ENCODE measurements at places on chromosomes 3 and 15. TPM values are rescaled to one million over a fixed set of nuclear protein-coding genes. Genes with fewer than 3 reads are reported as not detected.

GRCh38 chr3:135057996-135058395, 262.9 kb downstream of the EPHB1 start:
- DNase-seq: no peak

DNA sequence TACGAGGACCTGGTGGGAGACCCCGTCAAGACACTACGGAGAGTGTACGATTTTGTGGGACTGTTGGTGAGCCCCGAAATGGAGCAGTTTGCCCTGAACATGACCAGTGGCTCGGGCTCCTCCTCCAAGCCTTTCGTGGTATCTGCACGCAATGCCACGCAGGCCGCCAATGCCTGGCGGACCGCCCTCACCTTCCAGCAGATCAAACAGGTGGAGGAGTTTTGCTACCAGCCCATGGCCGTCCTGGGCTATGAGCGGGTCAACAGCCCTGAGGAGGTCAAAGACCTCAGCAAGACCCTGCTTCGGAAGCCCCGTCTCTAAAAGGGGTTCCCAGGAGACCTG, 2.5 kb downstream of the CHST2 start:
- DNase-seq: no peak

DNA sequence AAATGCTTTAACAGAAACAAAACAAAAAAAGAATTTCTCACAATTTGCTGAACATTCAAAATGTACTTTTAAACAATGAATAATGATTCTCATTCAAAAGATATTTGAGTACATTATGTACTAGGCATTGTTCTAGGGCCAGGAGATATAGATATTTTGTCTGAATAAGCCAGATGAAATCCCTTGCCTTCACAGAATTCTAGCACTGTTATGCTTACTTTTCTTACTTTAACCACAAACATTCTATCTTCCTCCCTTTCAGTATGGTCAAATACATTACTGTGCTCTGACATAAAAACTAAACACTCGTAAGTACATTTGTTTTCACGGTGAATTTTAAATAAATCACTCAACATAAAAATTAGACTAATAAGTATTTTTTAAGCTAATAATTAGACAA, 116.7 kb downstream of the ADAM10 start:
- DNase-seq: no peak

GRCh38 chr3:177982034-177982433, 554.2 kb upstream of the KCNMB2 start:
- DNase-seq: no peak

DNA sequence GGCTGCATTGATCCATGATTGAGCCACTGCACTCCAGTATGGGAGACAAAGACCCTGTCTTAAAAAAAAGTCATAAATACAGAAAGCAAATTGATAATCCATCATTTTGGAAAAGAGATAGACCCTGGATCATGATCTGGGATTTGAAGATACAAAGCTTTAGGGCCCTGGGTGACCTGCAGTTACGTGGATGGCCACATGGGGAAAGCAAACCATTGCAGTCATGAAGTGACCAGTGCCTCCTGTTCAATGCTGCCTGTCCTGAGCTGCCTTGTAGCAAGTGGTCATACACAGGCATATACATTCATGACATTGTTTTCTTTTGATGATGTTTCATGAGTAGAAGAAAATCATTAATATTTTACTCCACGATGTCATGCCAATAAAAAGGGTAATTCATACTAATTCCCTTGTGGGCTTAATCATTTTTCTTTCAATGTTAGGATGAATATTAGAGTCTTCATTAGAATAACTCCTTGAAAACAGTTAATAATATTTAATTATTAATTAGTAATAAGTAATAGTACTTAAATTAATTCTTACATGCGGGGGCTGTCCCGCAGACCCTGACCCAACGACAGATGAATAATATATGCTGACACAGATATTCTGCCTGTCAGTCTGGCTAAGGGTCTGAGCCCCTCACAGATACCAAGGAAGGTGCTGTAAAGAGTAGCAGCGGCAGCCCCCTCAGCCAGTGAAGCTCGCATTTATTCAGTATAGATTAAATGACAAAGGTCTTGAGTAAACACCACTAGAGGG, 109.0 kb upstream of the UNC13C start:
- no peak for DNase-seq

LMAN1L gene
- total RNA-seq: 13.8 TPM

GRCh38 chr3:183845608-183846288, 20.4 kb upstream of the MAP6D1 start:
- no peak for DNase-seq

- no peak for DNase-seq
Observed at GRCh38 chr3:9732080-9732739, 675 bp downstream of the BRPF1 start.

- DNase-seq: no peak
Observed at GRCh38 chr3:75101329-75102147, 487.1 kb upstream of the CNTN3 start.

ATP13A5 gene
- not detected for total RNA-seq

GRCh38 chr3:142226474-142226873, 1.1 kb upstream of the GK5 start:
- DNase-seq: no peak

SLC22A13 gene
- total RNA-seq: not detected

GRCh38 chr3:171566803-171567422, 106.7 kb upstream of the TNIK start:
- DNase-seq: no peak

- no peak for DNase-seq
Observed at GRCh38 chr15:99324700-99325099, 73.4 kb downstream of the LRRC28 start.

DNA sequence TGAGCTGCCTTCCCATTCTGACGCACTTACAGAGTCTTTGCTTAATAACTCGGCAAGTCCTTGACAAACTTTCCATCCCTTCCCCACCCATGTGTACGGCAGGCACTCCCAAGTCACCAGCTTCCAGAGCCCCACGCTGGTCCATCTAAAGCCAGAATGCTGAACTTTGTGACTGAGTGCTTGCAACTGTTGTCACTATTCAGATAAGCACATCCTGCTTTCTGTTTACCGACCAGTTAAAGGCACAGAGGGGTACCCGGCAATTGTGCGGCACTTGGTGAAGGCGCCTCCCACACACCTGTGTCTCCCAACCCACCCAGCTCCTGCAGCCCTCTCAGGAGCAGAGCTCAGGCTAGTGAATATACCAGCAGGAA, 430.6 kb downstream of the FOXP1 start:
- DNase-seq: no peak

- no peak for DNase-seq
Observed at GRCh38 chr3:76912841-76913383, 127.0 kb upstream of the ROBO2 start.

GRCh38 chr15:76193934-76194333, 117.3 kb downstream of the ETFA start:
- no peak for DNase-seq

GRCh38 chr15:91844928-91845327, 8.6 kb upstream of the SLCO3A1 start:
- DNase-seq: no peak

GNAT1 gene
- not detected for total RNA-seq

DNA sequence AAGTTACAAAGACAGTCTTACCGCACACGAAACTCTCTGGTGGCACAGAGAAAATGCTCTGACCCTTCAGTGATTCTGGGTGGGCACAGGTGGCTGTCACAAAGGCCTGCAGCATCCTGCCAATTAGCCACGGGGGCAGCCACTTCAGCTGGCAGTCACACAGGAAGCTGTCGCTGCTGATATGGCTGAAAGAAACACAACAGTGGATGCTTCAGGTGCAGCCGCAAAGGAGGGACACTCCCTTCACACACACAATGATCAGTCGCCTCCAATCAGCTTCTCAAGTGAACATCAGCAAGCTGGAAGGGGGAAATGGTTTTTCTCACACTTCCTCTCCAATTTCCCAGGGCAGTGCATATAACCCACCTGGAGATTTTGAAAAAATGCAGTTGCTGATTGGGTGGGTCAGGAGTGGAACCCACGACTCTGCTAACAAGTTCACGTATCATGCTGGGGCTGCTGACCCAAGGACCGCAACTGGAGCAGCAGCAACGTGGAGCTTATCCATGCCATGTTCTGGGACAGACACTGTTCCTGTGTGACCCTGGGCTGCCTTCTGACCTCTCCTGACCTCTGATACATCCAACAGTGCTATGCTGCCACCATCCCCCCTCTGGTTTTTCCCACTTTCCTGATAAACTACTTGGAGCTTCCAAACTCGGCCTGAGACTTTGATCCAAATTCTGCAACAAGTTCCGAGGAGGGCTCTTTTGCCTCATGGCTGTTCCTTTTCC, 106.6 kb downstream of the LRIG1 start:
- no peak for DNase-seq

GRCh38 chr15:63615935-63616334, 18.7 kb downstream of the FBXL22 start:
- DNase-seq: no peak

SETD2 gene
- total RNA-seq: 26.8 TPM

DNA sequence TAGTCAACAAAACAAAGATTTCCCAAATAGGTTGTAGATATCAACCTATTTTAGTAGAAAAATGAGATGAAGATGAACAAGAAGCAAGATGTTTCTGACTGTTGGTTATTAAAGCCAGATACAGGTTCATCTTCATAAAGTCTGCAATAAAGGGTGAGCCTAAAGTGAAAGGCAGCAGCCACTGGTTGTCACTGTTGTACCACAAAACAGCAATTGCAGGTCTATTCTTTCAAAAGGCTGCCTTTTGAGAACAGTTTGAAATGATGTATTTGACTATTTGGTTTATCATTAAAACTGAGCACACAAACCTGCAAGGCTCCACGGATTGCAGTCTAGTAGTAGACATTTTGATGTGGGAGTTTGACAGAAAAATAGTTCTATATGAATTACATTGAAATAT, 543.4 kb downstream of the GBE1 start:
- no peak for DNase-seq

DNA sequence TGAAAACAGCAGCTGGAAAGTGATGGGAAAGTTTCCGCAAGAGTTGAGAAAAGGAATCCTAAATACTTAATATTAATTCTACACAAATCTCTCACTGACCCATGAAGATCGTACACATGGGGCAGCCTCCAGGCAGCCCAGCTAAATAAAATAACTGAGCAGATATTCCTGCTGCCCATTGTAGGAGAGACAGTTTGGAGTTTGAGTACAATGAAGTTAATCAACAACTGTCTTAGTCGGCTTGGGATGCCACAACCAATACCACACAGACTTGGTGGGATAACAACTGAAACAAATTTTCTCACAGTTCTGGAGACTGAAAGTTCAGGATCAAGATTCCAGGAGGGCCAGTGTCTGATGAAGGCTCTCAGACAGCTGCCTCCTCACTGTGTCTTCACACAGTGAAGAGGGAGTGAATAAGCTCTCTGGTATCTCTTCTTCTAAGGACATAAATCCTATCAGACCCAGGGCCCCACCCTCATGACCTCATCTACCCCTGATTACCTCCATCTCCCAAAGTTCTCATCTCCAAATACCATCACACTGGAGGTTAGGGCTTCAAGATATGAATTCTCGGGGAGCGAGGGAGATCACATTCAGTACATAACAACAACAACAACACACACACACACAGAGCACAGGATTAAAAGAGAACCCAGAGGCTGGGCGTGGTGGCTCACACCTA, 9.7 kb downstream of the TRPM7 start:
- DNase-seq: no peak

- DNase-seq: no peak
Observed at GRCh38 chr3:189458528-189458927, 172.7 kb upstream of the TP63 start.

GRCh38 chr3:133238015-133238414, 161.8 kb upstream of the BFSP2 start:
- DNase-seq: no peak

DNA sequence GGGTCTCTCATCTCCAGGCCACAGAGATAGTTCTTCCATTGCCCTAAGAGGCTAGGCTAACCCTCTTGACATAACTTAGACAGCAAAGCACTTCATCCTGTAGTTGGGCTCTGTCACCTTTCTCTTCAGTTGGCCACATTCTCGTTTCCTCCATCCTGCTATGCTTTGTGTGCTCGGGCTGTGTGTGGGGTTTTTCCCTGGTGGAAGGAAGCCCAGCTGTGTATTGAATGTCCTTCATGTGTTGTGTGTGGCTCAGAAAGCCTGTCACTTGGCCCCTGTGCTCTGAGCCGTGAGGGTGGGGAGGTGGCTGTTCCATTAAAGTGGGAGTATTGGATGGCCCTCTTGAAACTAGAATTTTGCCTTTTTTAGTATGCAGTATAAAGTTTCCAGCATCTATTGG, 8.8 kb upstream of the EXOG start:
- no peak for DNase-seq

DNA sequence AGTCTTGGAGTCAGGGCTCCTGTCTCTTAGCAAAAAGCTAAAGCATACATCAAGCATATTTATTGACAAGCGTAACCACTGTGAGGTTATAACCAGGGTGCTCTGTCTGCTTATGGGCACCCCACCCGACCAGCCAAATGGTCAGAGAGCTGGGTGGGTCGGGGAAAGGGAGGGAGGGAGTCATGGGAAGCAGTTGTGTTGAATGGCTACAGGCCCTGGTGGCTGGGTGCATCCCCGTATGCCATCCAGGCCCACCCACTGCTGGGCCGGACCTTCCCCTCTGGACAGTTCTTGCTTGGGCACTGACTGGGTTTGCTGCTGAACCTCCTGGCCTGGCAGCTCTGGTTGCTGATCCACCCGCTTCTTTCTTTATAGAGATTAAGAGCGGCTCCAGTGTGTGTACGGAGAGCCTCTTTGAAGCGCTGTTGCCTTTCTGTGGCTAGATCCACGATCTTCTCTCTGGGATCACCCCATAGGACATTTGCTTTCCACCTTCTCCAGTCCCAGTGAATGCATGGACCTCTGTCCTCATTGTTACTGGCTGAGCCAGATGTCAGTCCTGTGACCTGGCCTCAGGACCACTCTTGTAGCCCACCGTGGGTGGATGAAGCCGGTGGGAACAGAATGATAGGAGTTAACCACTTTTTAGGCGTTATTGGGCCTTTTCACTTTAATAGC, 59.6 kb downstream of the SMAD3 start:
- DNase-seq: no peak
